A549 treated with Mapracorat at 1 μM for 4 hours (cell line): ENCODE measurements at places on chromosomes 11 and 22. TPM values are rescaled to one million over a fixed set of nuclear protein-coding genes. Genes with fewer than 3 reads are reported as not detected.

The TRPM5 gene
- not detected in 5 replicates for total RNA-seq

The HSPB2 gene
- total RNA-seq = 0.13 TPM in 1 of 5 replicates, not detected in the others

The SEC14L2 gene
- 48.2 to 79.6 TPM (median 70.6 TPM) in 5 replicates for total RNA-seq

The OR4B1 gene
- not detected in 5 replicates for total RNA-seq

The ACR gene
- not detected in 5 replicates for total RNA-seq

The HTR3A gene
- not detected in 5 replicates for total RNA-seq

The IL17REL gene
- 0.04 to 0.06 TPM (median 0.05 TPM) in 5 replicates for total RNA-seq

The FOLR2 gene
- not detected in 5 replicates for total RNA-seq

The SYT7 gene
- total RNA-seq = 0.84 to 1.3 TPM (median 1.2 TPM) in 5 replicates

The LIPT2 gene
- total RNA-seq = 1.7 to 2.8 TPM (median 2.1 TPM) in 5 replicates

The C1QTNF4 gene
- 0.21 TPM in 1 of 5 replicates, not detected in the others for total RNA-seq

The CBLIF gene
- not detected in 5 replicates for total RNA-seq

The HOATZ gene
- total RNA-seq = not detected in 5 replicates

The BIRC3 gene
- total RNA-seq = 45.5 to 55.1 TPM (median 51.7 TPM) in 5 replicates

The LRRC55 gene
- total RNA-seq = not detected in 5 replicates

The NXPE1 gene
- total RNA-seq = not detected in 5 replicates

The SLC37A2 gene
- 0.05 to 0.16 TPM (median 0.11 TPM) in 5 replicates for total RNA-seq

The AMBRA1 gene
- 12.5 to 15.8 TPM (median 15.5 TPM) in 5 replicates for total RNA-seq

The INPP5J gene
- 0.44 to 0.56 TPM (median 0.54 TPM) in 5 replicates for total RNA-seq

The RAB3IL1 gene
- total RNA-seq = 16.0 to 23.0 TPM (median 19.1 TPM) in 5 replicates

The PISD gene
- 22.2 to 31.0 TPM (median 27.9 TPM) in 5 replicates for total RNA-seq

The PDGFB gene
- 3.3 to 4.1 TPM (median 3.7 TPM) in 5 replicates for total RNA-seq

The IFTAP gene
- total RNA-seq = 13.3 to 20.8 TPM (median 16.4 TPM) in 5 replicates

The OTOG gene
- not detected in 5 replicates for total RNA-seq

The SIK2 gene
- 5.9 to 8.0 TPM (median 7.7 TPM) in 5 replicates for total RNA-seq

The CEP164 gene
- 15.5 to 18.6 TPM (median 16.3 TPM) in 5 replicates for total RNA-seq

The MRGPRX3 gene
- total RNA-seq = not detected in 5 replicates

The RCOR2 gene
- total RNA-seq = 0.87 to 1.3 TPM (median 0.93 TPM) in 5 replicates

The PPP1CA gene
- 266 to 289 TPM (median 280 TPM) in 5 replicates for total RNA-seq

The FAT3 gene
- 0.19 to 0.62 TPM (median 0.26 TPM) in 5 replicates for total RNA-seq

The HORMAD2 gene
- not detected in 5 replicates for total RNA-seq

The L3MBTL2 gene
- 16.9 to 19.8 TPM (median 17.8 TPM) in 5 replicates for total RNA-seq

The NLRP14 gene
- total RNA-seq = not detected in 5 replicates

The ANKK1 gene
- total RNA-seq = 0.07 TPM in 1 of 5 replicates, not detected in the others

The C11orf86 gene
- total RNA-seq = 44.1 to 80.8 TPM (median 70.7 TPM) in 5 replicates

The SORL1 gene
- 0.97 to 2.0 TPM (median 1.5 TPM) in 5 replicates for total RNA-seq

The ZNF214 gene
- total RNA-seq = 0.56 to 0.98 TPM (median 0.79 TPM) in 5 replicates

The RASD2 gene
- 0.63 to 0.78 TPM (median 0.67 TPM) in 5 replicates for total RNA-seq

The RFPL2 gene
- 0.15 to 0.26 TPM (median 0.18 TPM) in 4 of 5 replicates, not detected in the other for total RNA-seq

The LRRC4C gene
- not detected in 5 replicates for total RNA-seq

The CSF2RB gene
- not detected in 5 replicates for total RNA-seq

The APOL4 gene
- 0.12 TPM in 1 of 5 replicates, not detected in the others for total RNA-seq

The GDPD4 gene
- not detected in 5 replicates for total RNA-seq
